HCEC 1CT (cell line): ENCODE measurements at places on chromosomes 12 and 14.
A peak's percentile ranks its signal among the peaks of the same experiment; 100 is the strongest.

DNA sequence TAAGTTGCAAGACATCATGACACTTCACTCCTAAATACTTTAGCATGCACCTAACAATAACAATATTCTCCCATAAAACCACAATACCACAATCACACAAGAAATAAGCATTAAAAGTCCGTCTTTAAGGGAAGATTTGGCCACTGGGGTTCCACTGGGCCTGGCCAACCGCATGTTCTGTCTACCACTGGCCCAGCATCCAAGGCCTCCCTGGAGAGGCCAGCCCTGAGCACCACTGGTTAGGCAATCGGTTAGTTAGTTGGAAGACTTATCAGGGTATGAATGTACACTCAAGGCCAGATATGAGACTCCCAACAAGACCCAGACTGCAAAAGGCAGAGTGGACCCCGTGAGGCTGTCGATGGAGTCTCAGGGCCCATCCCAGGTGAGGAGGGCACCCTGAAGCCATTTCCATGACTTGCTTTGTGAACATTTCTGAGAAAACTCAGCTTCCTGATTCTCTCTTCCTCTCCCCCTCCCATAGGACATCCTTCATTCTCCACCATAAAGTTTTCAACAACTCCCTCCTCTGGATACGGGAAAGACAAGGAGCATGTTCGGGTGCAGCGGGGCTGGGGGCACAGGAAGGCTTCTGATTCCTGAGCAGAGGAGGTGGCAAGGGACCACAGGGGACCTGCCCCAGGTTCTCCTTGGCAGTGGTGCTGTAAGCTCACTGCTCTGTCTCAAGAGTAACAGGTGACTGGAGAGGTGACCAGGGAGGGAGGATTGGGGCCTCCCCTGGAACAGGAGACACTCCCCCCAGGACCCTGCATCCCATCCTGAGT lies 5.9 kb downstream of the PXN start:
- peak; percentile 17 for DNase-seq

DNA sequence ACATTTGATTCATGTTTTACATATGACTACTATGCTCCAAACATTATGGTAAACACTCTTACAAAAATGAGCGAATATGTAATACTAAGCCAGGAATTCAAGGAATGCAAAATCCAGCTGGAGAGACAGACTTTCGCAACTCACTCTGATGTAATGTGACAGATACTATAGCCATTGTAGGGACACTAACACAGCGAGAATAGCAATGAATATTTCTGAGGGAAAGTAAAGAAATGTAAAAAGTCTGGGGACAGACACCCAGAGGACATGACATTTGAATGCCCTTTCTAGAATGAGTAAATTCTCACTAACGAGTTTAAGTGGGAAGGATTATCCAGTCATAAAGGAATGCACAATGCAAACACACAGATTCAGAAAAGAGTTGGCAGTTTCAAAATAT lies 121.9 kb downstream of the PIK3C2G start:
- DNase-seq: peak; percentile 91

DNA sequence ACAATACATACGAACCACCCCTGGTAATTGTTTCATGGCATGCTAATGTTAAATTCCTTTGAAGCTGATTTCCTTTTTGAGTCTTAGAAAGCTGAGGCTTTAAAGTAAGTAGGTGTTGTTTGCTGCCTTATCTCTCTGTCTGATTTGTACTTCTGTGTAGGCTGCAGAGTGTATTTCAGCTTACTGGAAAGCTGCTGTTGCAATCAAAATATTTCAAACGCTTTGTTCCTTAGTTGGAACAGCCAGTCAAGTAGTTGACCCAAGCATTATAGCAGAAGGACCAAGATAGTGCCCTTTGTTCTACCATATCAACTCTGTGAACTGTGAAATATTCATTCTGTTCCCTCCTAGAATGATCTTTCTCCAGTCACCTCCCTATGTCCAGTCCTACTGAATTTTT lies 3.1 kb downstream of the PKP2 start:
- DNase-seq: no peak

DNA sequence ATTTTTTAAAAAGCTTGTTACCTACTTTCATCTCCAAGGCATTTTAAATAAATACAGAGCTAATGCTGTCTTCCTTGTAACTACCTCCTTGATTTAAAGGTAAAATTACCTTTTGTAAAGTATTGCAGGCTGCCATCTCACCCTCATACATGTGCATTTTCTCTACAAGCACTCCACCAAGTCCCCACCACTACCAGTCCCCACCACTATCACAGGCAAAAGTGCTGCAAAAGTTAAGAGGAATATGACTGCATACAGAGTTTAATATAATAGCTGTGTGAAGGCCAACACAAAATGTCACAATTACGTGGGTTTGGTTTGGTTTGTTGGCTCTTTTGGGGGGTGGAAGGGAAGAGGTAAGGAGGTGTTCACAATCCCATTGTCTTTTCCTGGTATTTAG lies 9.6 kb downstream of the SIX1 start:
- DNase-seq: no peak

GRCh38 chr12:25840678-25841465 lies 117.6 kb upstream of the RASSF8 start:
- DNase-seq: peak; percentile 61

DNA sequence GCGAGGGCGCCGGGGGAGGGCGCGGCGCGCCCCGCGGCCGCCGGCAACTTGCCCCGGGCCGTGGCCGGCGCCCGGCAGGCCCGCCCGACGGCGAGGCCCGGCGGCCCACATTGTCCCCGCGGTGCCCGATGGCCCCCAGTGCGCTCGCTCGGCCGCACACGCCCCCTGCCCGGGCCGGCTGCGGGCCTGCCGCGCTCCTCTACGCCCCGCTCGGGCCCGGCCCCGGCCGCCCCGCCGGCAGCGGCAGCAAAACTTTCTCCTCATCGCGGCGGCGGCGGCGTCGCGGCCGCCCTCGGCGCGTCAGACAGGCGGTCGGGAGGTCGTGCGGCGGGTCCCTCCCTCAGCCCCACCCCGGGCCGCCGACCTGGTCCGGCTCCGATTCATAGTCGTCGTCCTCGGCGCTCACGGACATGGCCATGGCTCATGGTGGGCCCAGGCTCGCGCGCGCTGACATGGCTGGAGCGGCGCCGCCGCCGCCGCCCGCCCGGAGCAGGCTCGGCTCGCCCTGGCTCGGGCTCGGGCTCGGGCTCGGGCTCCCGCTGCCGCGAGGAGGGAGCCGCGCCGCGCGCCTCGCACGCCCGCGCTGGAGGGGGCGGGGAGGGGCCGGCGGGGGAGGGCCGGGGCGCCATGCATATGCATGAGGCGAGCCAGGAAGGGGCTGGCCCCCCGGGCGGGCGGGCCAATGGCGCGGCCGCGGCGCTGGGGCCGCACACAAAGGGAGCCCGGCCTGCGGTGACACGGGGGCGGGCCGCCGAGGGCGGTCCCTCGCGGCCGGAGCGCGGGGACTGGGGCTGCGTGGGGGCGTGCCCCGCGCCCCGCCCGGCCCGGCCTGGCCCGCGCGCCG lies 67.1 kb downstream of the RNF34 start:
- peak; percentile 83 for DNase-seq

- DNase-seq: no peak
Measured at GRCh38 chr14:101290611-101291010, 270.7 kb upstream of the DIO3 start.

DNA sequence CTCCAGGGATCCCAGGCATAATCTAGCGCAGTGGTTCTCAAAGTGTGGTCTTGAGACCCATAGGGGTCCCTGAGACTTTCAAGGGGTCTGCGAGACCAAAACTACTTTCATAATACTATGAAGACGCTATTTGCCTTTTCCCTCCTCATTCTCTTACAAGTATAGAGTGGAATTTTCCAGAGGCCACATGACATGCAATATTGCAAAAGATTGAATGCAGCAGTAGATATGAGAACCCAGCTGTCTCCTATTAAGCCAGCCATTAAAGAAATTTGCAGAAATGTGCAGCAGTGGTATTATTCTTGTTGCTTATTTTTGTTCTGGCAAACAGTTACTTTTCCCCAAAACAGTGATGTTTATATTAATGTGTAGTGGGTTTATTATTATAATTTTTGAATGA lies 62.8 kb downstream of the VWF start:
- DNase-seq: no peak

GRCh38 chr12:19529951-19530636 lies 90.8 kb downstream of the AEBP2 start:
- peak; percentile 73 for DNase-seq

GRCh38 chr12:115794659-115795081 lies 482.8 kb downstream of the MED13L start:
- DNase-seq: no peak
